ENCODE measurements at places on chromosomes 2 and 18. TPM values are rescaled to one million over a fixed set of nuclear protein-coding genes. Genes with fewer than 3 reads are reported as not detected.

The GLS gene
- 214 TPM for total RNA-seq

The ALPG gene
- not detected for total RNA-seq

The STARD7 gene
- total RNA-seq: 186 TPM

The MAT2A gene
- 165 TPM for total RNA-seq

The CTAGE1 gene
- not detected for total RNA-seq

The TGFA gene
- 3.4 TPM for total RNA-seq

The IHH gene
- 3.8 TPM for total RNA-seq

The ATP8B1 gene
- total RNA-seq: 12.3 TPM

The UGT1A7 gene
- not detected for total RNA-seq

The DSC3 gene
- total RNA-seq: 18.1 TPM

The GKN2 gene
- total RNA-seq: not detected

The CYP20A1 gene
- total RNA-seq: 42.8 TPM
